H1 (cell line): ENCODE measurements at places on chromosomes 5 and 9.

DNA sequence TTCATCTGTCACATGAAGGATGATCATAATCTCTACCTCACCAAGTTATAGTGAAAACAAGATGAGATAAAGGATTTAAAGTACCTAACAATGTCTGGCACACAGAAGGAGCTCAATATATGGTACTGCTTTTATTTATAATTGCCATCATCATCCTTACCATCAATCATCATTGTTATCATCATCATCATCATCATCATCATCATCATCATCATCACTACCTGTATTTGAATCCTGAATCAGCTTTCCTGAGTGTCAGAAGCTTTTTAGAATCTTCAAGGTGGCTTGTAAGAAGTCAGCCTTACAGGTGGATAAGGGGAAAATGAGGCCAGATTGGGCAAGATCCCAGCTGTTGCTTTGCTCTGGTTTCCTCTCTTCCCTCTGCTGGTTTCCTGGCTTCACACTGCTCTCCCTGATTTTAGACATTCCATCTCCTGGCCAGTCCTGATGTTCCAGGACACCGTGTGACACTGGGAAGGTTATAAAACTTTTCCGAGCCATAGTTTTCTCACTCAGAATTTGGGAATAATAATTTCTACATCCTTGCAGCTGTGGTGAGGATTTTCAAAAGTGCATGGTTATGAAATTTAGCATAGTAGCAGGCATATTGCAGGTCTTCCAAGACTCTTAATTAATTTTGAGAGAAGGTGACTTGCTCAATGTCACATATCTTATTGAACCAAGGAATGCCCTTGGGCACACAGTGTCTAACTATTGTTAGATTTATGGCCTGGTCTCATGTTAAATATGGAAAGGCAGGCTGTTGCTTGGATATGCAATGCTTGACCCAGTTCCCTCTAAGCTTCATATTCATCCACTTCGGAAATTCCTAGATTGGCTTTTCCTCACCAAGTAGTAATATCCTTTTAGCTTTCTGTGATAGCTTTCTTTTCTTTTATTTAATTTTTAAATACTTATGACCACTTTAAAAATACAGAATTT, 160.7 kb downstream of the TMEM38B start:
- DNase-seq = no peak

- no peak for DNase-seq
Observed at GRCh38 chr9:8208465-8208864, 408.9 kb upstream of the DMAC1 start.

- DNase-seq = no peak
Observed at GRCh38 chr5:93186076-93186682, 394.8 kb downstream of the NR2F1-AS1 start.

DNA sequence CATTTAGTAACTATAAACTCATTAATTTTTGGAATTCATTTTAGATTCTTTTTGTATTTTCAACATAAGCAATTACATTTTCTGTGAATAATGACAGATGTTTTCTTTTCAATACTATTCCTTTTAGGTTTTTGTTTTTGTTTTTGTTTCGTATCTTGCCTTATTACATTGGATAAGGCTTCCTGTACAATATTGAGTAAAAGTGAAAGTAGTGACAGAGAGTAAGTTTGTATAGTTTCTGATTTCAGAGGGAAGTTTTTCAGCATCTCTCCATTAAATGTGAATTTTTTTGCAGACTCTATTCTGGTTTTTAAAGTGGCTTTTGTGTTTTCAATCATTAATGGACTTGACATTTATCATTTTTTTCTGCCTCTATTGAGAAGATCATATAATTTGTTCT, 12.8 kb upstream of the CAMK4 start:
- no peak for DNase-seq

DNA sequence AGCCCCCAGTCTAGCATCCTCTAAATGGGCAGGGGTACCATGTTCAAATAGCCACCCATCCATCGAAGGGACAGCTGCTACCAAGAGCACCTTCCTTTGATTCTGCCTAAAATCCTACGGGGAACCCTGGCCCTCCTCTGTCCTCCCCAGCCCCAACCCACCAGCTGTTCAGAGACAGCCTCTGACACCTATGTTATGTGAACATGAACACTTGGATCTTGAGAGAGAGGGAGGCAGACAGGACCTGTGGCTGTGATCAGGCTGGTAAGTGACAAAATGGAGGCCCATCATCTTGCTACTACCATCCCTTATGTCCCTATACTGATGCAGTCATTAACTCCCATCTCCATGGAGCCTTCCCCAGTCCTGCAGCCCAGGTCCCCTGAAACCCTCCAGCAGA, 8.2 kb downstream of the SLC23A1 start:
- no peak for DNase-seq

GRCh38 chr5:75734913-75735789, 17.9 kb upstream of the POC5 start:
- peak; percentile 23 for DNase-seq

DNA sequence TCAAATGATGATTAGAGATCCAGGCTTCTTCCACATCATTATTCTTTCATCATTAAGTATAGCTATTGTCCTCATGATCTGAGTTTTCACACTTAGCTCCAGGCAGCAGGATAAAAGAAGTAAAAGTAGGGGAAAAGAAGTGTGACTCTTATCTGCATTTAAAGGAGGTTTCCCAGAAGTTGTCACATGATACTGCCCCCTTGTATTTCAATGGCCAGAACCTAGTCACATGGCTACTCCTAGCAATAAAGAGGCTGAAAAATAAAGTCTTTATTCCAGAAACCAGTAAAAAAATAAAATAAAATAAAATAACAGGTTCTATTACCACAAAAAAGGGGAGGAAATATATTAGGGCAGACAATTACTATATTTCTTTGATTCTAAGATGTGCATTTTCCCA, 5.3 kb upstream of the NDUFS4 start:
- DNase-seq = no peak

DNA sequence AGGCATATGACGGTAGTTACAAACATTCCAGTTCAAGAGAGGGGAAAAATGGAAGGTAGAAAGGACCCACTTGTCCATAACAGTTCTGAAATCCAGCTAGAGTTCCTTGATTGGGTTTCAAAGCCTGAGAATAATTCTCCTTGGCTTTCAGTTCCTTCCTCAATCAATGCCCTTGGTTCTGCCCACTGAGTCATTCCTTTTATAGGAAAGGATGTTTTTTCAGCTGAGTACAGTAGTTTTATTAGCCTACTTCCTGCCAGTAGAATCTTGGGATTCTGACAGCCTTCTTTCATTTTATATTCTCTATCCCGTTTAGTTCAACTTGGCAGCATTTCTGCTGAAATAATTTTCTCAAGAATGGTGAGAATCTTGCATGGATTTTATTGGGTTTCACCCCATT, 386.9 kb upstream of the SMC2 start:
- DNase-seq = no peak

- no peak for DNase-seq
Observed at GRCh38 chr5:172800088-172800551, 29.1 kb upstream of the DUSP1 start.

- no peak for DNase-seq
Observed at GRCh38 chr9:2257248-2257929, 242.2 kb downstream of the SMARCA2 start.

GRCh38 chr5:36160617-36161016, 8.7 kb downstream of the SKP2 start:
- no peak for DNase-seq

DNA sequence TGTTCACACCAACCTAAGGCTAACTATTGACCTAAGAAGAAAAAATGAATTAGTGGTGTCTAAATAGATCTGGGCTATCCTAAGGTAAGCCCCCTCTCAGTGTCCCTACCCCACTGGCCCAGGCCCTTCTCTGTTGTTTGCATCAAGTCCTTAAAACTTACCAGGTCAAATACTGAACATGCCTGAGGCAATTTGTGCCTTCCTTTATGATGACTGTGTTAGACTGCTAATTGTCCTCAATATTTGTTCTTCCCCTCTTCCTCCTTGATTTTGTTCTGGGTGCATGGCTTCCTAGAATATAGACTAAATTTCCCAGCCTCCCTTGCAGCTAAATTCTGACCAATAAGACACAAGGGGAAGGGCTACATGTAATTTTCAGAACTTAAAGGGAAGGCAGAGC, 199.9 kb downstream of the ADAMTS12 start:
- no peak for DNase-seq

GRCh38 chr9:92780206-92780605, 15.6 kb upstream of the BICD2 start:
- DNase-seq = no peak

GRCh38 chr9:117926031-117926658, 221.9 kb downstream of the TLR4 start:
- no peak for DNase-seq
